ENCODE measurements at places on chromosomes 1 and 21.

GRCh38 chr1:36663772-36664430, 181.2 kb upstream of the CSF3R start:
- DNase-seq, result no peak

- peak; percentile 90 for DNase-seq
Observed at GRCh38 chr1:26417111-26417759, 6.6 kb downstream of the LIN28A start.

DNA sequence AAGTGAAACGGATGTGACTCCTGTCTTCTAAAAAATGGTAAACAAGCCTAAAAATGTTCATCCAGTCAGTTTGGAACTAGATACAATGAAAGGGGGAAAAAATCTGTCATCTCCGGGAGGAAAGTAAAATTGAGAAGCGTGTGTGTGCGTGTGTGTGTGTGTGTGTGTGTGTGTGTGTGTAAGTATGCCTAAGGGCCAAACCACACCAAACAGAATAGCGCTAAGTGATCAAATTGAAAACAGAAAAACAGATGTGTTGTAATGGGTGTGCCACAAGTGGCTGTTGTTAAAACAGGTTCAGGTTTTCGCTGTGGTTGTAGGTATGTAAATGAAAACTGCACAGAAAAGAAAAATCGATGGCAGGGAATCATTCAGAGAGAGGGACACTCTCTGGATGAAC, 106.7 kb downstream of the RNF220 start:
- DNase-seq, result no peak

GRCh38 chr1:180264595-180264994, 34.5 kb downstream of the LHX4 start:
- DNase-seq, result no peak

- DNase-seq, result no peak
Observed at GRCh38 chr21:32521736-32522355, 63.5 kb downstream of the TCP10L start.

GRCh38 chr1:115505148-115505571, 136.6 kb upstream of the VANGL1 start:
- DNase-seq, result no peak

- DNase-seq, result no peak
Observed at GRCh38 chr1:65316233-65316632, 6.9 kb downstream of the DNAJC6 start.

GRCh38 chr1:248189026-248189425, 8.0 kb upstream of the OR2M3 start:
- no peak for DNase-seq

DNA sequence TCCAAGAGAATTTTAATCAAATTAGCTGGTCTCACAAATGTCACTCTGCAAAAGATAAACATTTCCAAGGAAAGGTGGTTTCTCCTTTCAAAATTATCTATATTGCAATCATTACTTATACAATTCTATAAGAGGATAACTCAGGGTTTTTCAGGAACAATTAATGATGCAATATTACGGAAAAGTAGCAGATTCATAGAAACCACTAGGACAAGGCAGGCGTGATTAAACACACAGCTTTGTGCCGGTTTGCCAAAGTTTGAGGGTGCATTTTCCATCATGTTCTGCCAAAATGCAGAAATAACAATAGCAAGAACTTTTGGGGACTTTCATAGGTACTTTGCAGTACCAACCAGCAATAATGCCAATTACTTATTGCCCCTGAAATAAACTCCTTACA, 605 bp downstream of the TNFRSF9 start:
- no peak for DNase-seq

- DNase-seq, result no peak
Observed at GRCh38 chr1:164561472-164561871, 2.5 kb downstream of the PBX1 start.

GRCh38 chr1:68221980-68222373, 10.3 kb downstream of the WLS start:
- DNase-seq, result no peak

GRCh38 chr1:209703834-209704504, 677 bp upstream of the HSD11B1 start:
- no peak for DNase-seq

DNA sequence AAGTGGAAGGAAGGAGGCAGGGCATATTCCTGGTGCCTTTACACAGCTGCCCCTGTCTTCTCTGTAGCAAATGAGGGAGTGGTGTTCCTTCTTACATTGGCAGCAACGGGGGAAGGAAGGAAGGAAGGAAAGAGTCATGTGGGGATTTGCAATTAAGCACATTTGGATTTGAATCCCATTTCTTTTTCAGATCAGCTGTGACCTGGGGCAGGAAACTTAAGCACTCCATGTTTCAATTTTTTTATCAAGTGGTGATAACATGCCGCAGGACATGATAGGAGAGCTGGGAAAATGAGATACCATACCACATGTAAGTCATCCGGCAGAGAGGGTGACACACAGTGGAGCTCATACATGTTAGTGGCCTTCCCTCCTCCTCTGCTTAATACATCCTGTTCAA, 186.8 kb downstream of the APP start:
- no peak for DNase-seq

DNA sequence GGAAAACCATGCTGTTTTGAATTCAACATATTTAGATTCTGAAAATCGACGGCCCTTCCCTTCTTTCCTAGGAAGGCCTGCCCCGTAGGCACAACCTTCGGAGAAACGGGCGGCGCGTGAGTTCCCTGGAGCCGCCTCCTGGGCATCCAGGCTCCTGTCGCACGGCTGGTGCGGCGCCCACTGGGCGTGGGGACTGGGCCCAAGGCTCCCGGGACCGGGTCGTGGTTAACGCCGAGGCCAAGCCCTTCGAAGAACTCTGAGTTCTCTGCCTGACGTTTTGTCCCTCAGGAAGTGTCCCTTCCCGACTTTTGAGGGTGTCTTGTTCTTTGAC, 19.2 kb upstream of the TBX15 start:
- no peak for DNase-seq

DNA sequence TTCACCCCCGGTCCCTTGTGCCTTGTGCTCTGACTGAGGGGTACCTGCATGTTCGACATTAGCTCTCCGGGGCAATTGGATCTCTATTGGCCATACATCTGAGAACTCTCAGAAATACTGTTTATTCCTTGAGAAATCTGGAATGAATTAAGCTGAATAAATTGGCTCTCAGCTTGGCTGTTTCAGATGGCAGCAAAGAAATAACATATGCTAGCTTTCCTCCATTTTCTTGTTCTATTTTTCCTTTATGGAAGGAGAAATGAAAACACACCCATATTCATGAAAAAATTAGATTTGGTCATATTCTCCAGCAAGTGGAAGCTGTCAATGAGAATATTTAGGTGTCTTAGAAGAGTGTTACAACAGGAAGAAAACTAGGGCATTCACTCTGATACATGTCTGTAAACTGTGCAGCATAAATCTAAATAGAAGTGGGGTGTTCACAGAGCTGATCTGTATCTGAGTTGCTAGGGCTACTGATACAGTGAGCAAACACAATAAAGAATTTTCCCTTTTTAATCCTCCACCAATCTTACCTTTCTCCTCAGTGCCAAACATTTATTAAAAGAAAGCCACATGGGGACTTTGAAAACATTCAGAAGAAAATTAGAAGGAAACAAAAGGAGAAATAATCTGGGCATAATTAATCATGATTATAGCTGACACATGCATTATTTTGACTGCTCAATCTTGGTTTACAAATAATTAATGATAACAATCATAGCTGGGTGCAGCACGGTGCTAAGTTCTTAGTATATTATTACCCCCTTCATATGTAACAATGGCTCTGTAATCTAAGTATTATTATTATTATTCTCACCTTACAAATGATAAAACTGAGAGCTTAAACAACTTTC, 671.9 kb upstream of the USP24 start:
- no peak for DNase-seq

Measured in mucosa of descending colon (tissue), 3 donors.